Mesenchymal stem cell (in vitro differentiated cells and primary cell): ENCODE measurements at places on chromosomes 7 and 10.

- DNase-seq, result peak; percentile 58
These were observed 1277.1 kb downstream of the GATA3 start for GRCh38 chr10:9331583-9332008.

- DNase-seq, result no peak
These were observed 331.0 kb downstream of the ADARB2 start for GRCh38 chr10:1406132-1406966.

DNA sequence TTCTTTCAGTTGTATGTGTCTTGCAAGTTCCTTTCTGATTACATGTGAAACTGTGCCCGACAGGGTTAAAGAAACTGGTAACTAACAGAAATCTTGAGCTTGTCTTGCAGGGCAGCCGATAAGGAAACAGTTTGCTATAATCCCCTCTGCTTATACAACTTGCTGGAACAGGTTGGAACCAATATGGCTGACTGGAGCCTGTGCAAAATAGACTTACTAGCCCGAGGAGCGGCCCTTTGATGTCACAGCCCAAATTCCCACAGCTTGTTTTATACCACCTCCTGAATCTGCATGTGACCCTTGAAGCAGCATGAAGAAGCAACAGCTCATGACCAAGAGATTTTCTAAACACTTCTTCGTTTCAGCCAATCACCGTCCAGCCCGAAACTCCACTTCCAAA, 3.3 kb upstream of the YKT6 start:
- no peak for DNase-seq

- no peak for DNase-seq
These were observed 230.0 kb upstream of the HABP2 start for GRCh38 chr10:113322843-113323242.

- DNase-seq, result no peak
These were observed 72.8 kb downstream of the PRKCQ start for GRCh38 chr10:6507311-6507710.

DNA sequence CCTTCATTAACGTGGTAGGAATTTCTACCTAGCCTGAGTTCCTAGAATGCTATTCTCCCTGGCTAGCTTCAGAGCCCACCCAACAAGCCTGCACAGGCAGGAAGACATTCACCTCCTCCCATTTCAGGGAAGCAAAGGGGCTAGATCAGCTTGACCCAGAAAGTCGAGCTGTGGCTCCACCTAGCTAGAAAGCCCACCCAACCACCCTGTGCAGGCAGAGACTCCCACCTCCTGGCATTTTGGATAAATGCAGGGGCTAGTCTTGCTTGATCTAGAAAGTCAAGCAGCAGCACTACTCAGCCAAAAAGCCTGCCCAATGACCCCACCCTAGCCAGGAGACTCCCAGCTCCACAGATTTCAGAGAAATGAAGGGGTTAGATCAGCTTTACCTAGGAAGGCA, 479.5 kb downstream of the SDK1 start:
- no peak for DNase-seq

GRCh38 chr10:22550732-22551131, 163.6 kb downstream of the PIP4K2A start:
- peak; percentile 35 for DNase-seq

GRCh38 chr10:122342293-122343134, 32.0 kb upstream of the PLEKHA1 start:
- peak; percentile 46 for DNase-seq

- no peak for DNase-seq
These were observed 298.6 kb upstream of the AKR1E2 start for GRCh38 chr10:4527281-4527970.

GRCh38 chr7:130273081-130273932, 6.6 kb downstream of the CPA2 start:
- peak; percentile 88 for DNase-seq

- peak; percentile 72 for DNase-seq
These were observed 248.9 kb downstream of the COBL start for GRCh38 chr7:51067757-51068156.

DNA sequence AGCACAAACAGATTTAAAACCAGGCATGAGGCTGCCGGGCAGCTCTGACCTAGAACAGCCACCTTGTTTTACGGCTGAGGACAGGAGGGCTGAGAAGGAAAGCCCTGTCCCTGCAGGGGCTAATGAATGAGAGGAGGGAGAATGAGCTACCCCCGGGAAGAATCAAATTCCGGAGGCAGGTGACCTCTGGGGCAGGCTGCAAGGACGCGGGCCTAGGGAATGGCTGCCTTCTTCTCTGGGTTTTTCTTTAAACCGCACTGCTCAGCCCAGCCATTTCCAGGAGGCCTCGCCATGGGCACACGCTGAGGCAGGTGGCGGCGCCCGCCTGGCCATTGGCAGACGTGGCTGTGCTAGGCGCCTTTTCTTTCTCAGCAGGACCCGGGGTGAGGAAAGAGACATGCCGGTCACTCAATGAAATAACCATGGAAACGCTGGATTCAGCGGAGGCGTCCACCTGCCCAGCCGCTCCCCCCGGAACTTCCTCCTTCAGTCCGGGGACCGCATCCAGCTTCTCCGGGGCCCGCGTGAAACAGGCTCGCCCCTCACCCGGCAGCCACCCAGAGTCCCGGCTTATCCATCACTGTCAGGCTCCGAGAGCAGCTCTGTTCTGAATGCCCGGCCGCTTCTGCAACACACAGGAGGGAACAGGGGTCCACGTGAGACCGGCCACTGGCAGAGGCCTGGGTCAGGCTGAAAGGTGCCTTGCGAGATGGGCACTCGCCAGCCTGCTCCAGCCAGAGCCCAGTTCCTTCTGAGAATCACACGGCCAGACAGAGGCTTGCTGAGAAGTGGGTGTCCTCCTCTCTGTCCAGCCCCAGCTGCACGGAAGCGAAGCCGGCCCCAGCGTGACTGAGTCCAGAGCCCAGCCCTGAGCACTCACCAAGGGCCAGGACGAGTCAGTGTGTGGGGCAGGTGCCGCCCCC, 82.1 kb downstream of the PDGFA start:
- no peak for DNase-seq

- no peak for DNase-seq
These were observed 217.9 kb downstream of the GLRX3 start for GRCh38 chr10:130353928-130354572.

DNA sequence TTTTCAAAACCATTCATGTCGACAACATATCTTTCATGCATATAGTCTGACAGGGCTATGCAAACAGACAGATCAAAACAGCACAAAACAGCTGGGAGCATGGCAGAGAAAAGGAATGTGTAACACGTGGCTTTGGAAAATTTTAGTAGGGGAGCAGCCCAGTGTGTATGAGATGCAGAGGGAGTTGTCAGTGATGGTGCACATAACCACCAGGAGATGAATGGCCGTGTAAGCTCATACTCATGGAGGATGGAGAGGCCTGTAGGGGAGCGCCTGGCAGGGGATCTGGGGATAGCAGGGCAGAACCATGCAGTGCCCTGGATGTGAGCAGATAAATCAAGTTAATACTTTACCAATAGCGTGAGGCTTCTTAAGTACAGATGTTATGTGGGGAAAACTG, 45.7 kb downstream of the RHOBTB1 start:
- DNase-seq, result no peak

DNA sequence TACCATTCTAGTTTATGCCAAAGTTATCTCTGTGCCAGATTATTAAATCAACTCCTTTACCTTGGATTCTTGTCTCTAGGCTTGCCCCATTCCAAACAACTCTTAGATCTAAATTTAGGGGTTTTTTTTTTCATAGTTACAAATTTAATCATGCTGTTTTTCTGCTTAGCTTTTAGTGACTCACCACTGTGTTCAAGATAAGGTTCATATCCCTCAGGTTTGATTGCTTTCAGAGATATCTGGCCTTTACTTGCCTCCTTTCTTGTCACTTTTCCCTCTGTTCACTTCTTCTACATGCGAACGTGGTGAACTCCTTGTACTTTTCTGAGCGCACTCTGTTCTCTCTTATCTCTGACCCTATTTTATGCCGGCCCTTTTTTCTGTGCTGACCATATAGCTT, 78.2 kb downstream of the VPS50 start:
- no peak for DNase-seq

DNA sequence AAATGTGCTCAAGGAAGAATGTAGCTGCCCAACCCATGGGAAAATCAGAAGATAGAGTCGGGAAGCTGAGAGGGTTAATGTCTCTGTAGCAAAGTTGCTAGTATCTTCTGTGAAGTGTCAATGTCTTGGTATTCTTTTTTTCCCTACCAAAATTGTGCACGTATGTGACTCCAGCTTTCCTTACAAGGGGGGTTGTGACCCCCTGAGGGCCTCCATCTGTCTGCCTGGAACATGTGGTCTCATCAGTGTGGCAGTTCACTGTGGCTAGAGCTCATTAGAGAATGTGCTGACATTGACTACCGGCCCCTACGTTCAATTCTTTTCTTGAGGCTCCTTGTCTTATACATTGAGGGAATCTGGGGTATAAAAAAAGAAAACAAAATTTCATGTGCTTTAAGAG, 725.2 kb upstream of the CELF2 start:
- no peak for DNase-seq

GRCh38 chr7:27388561-27388960, 146.0 kb downstream of the EVX1 start:
- DNase-seq, result no peak

- no peak for DNase-seq
These were observed 295.3 kb upstream of the MKI67 start for GRCh38 chr10:128421371-128422160.
